HepG2 (cell line): ENCODE measurements at places on chromosomes 7 and 10.

GRCh38 chr10:18340496-18341051 lies 200.3 kb downstream of the CACNB2 start:
- no peak for DNase-seq
- no peak overlapping the region for H3K27ac ChIP-seq

DNA sequence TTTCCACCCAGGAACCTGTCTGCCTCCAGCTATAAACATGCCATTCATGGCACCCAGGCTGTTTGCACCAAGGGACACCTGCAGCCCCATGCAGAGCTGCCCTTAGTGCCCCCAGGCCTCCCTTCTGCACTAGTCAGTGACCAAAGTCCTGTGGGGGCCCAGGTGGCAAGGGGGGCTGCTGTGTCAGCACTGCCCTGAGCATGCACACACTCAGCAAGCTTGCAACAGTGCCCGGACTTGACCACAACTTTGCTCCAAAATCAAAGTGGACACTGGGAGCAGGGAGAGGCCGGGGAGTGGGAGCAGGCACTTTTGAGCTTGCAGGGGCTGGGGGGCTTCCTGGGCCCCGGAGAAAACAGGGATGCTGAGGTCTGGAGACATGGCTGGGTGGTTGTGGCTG lies 192.9 kb upstream of the MBL2 start:
- H3K4me3 ChIP-seq: 0 out of 2 replicates have a peak overlapping the region, but pooled peaks have one; percentile 21
- DNase-seq: peak; percentile 10
- no peaks in the 10 kb centered on the region for H3K36me3 ChIP-seq
- no peak overlapping the region for H3K27ac ChIP-seq
- peaks cover 43% of the 10 kb centered on the region for H3K4me1 ChIP-seq

GRCh38 chr7:71817916-71818315 lies 594.2 kb downstream of the CALN1 start:
- DNase-seq: no peak
- no peak overlapping the region for H3K4me3 ChIP-seq
- no peak overlapping the region for H3K27ac ChIP-seq
- H3K36me3 ChIP-seq: no peaks in the 10 kb centered on the region

DNA sequence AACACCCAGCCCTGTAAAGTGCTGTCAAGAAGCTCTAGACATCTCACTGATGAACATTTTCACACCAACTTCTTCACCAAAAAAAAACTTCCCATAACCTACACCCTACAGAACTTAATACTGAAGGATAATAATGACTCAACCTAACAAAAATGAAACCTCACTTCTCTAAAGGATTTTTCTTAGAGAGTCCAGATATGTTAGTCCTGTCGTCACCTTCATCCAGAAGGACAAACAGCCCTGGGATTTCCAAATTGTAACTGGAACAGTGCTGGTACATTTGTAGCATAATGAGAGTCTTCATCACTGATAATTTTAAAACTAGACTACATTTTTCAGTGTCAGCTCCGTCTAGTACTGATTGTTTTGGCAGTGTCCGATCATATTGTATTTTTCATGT lies 528.6 kb upstream of the CELF2 start:
- no peak overlapping the region for H3K4me3 ChIP-seq
- H3K4me1 ChIP-seq: no peaks in the 10 kb centered on the region
- no peak for DNase-seq
- H3K27me3 ChIP-seq: no peaks in the 10 kb centered on the region
- H3K27ac ChIP-seq: no peak overlapping the region

GRCh38 chr10:91617072-91617609 lies 15.7 kb downstream of the PPP1R3C start:
- no peak overlapping the region for H3K4me3 ChIP-seq

DNA sequence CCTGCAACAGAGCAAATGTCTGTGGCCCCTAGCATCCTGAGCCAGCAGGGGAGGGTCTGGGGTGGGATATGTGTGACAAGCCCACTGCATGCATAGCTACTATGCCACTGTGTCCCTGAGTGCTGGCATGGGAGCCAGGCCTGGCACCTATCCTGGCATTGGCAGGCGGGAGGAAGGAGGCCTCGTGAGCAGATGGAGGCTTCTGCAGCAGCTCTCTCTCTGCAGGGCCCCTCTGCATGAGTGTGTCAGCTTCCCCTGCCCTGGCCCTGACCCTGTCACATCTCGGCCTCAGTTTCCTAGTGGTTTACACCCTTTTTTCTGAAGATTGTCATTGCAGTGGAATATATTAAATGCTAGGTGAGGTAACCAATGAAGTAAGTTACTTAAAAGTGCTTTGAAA lies 13.1 kb upstream of the IMPDH1 start:
- no peak overlapping the region for H3K4me3 ChIP-seq
- H3K36me3 ChIP-seq: no peaks in the 10 kb centered on the region
- no peak for DNase-seq
- peaks cover 50% of the 10 kb centered on the region for H3K4me1 ChIP-seq
- H3K27me3 ChIP-seq: no peaks in the 10 kb centered on the region; the same call in none of the 2 replicates

GRCh38 chr7:136078630-136079029 lies 101.5 kb upstream of the MTPN start:
- no peaks in the 10 kb centered on the region for H3K27me3 ChIP-seq
- no peak overlapping the region for H3K4me3 ChIP-seq
- H3K4me1 ChIP-seq: no peaks in the 10 kb centered on the region
- no peak overlapping the region for H3K27ac ChIP-seq

DNA sequence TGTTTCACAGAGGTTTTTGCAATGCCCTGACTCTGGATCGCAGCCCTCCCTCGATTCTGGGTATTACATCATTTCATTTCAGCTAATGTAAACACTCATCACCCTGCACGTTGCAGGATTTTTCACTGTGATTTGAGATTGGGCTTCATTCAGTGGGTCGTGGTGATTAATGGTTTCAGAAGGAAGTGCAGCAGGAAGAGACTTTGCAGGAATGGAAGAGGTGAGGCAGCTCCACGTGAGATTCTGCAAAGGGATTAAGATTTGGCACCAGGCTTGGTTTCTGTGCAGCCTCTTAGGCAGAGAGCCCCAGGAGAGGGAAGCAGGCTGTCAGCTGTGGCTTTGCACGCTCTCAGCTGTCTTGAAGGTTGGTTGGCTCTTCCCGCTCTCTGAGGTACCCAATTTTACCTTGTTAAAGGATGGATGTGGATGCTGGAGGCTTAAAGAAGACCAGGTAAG lies 95.2 kb downstream of the PLCE1 start:
- no peak overlapping the region for H3K27ac ChIP-seq
- H3K27me3 ChIP-seq: no peaks in the 10 kb centered on the region; the same call in 1 of the 2 replicates
- H3K36me3 ChIP-seq: no peaks in the 10 kb centered on the region
- H3K4me3 ChIP-seq: no peak overlapping the region
- DNase-seq: no peak

GRCh38 chr10:45180946-45181875 lies 134.2 kb downstream of the OR13A1 start:
- no peaks in the 10 kb centered on the region for H3K4me1 ChIP-seq
- no peak overlapping the region for H3K4me3 ChIP-seq
- no peaks in the 10 kb centered on the region; the same call in none of the 2 replicates for H3K27me3 ChIP-seq
- DNase-seq: no peak

DNA sequence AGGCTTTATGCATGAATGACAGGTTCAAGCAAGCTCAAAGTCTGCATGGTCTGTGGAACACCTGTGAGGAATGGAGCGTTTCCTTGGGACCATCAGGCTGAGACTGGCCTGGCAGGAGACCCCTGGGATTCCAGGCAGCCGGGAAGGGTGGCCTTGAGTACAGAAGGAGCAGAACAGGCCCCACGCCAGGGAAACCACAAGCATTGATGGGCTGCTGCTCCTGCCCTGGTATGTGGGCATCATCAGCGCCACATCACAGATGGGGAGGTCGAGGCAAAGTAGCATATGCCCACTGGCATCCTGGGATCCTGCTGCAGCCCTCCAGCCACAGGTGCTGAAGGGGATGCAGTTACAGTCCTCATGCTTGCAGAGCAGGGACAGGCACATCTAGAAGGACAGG lies 40.9 kb downstream of the ANTXRL start:
- DNase-seq: no peak
- H3K27me3 ChIP-seq: no peaks in the 10 kb centered on the region; the same call in 1 of the 2 replicates
- no peak overlapping the region for H3K27ac ChIP-seq
- H3K4me1 ChIP-seq: no peaks in the 10 kb centered on the region
- no peak overlapping the region for H3K4me3 ChIP-seq

GRCh38 chr10:48937796-48938195 lies 1.8 kb downstream of the LRRC18 start:
- no peak for DNase-seq
- H3K36me3 ChIP-seq: no peaks in the 10 kb centered on the region
- H3K27me3 ChIP-seq: peaks cover 4% of the 10 kb centered on the region; the same call in 1 of the 2 replicates
- no peaks in the 10 kb centered on the region for H3K4me1 ChIP-seq
- no peak overlapping the region for H3K27ac ChIP-seq
- H3K4me3 ChIP-seq: no peak overlapping the region

GRCh38 chr10:62732841-62733653 lies 71.5 kb upstream of the ADO start:
- no peak overlapping the region for H3K4me3 ChIP-seq
- no peaks in the 10 kb centered on the region for H3K4me1 ChIP-seq
- H3K36me3 ChIP-seq: no peaks in the 10 kb centered on the region
- no peaks in the 10 kb centered on the region for H3K27me3 ChIP-seq
- H3K27ac ChIP-seq: no peak overlapping the region

GRCh38 chr10:95616446-95616845 lies 40.1 kb downstream of the ALDH18A1 start:
- DNase-seq: no peak
- peaks cover 30% of the 10 kb centered on the region for H3K4me1 ChIP-seq
- H3K27me3 ChIP-seq: no peaks in the 10 kb centered on the region
- H3K27ac ChIP-seq: no peak overlapping the region
- H3K4me3 ChIP-seq: no peak overlapping the region
- H3K36me3 ChIP-seq: peaks cover 82% of the 10 kb centered on the region

DNA sequence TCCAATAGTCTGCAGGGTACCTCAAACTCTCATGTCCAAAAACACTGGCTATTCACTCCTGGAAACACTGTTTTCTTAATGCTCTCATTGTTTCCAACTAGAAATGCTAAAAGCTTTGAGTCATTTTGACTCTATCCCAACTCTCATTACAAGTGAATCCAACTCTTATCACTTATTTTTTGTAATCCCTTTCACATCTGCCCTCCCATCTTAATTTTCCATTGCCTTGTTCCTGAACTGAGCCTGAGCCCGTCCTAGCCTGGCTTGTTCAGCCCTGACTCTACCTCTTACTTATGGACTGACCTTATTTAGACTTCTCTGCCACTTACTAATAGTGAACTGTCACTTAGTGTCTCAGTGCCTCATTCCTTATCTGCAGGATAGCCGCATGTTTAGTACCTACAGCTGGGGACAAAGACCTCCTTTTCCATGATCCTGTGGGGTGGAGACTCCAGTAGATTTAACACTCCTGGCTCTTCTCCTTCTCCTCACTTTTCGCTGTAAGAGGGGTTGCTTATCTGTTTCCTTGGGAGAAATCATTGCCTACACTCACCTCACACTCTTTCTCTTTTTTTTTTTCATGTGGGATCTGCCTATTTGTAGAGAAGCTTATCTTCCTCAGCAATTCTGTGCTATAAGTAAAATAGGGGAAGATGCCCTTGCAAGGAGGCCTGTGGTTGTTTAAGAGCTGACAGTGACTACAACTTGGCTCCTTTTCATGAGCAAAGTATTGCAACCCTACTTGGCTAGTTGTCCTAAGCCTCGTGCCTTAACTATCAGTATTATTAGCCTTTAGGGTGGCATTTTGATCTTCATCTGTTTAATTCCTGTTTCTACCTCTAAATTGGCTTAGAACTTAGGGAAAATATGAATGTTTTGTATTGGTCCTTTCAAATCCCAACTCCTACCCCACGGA lies 56.4 kb downstream of the SLC16A12 start:
- no peak overlapping the region for H3K4me3 ChIP-seq
- peaks cover 42% of the 10 kb centered on the region for H3K4me1 ChIP-seq
- no peaks in the 10 kb centered on the region for H3K36me3 ChIP-seq
- H3K27ac ChIP-seq: no peak overlapping the region
- DNase-seq: no peak

DNA sequence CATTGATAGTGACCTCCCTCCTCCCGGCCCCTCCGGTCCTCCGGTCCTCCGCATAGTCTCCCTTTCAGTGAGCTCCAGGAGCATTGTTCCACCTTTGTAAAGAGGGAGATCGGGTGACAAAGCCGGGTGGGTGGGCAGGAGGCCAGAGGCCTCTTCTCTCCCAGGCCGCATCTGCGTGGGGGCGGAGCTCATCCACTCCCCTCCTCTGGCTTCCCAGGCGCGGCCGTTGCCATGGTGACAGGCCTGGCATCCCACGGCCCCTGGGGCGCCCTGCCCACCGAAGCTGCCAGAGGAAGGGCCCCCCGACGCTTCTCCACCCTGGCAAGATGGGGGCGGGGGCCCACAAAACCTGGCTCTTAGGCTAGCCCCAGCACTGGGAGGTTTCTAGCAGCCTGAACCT lies 4.4 kb upstream of the FZD9 start:
- DNase-seq: no peak
- H3K36me3 ChIP-seq: no peaks in the 10 kb centered on the region
- H3K27ac ChIP-seq: no peak overlapping the region
- peaks cover 58% of the 10 kb centered on the region for H3K4me1 ChIP-seq
- no peaks in the 10 kb centered on the region for H3K27me3 ChIP-seq

DNA sequence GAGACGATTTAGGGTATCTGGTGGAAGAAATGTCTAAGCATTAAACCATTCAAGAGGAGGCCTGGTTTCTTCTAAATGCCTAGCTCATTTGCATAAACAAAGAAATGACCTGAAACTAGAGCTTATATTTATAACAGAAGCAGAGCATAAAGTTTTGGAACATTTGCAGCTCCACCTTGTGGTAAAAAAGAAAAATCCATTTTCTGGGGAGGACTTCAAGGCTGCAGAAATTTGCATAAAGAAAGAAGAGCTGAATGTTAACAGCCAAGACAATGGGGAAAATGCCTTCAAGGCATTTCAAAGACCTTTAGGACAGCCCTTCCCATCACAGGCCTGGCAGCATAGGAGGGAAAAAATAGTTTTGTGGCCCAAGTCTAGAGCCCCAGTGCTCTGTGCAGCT lies 362.0 kb downstream of the ZNF248 start:
- no peak overlapping the region for H3K4me3 ChIP-seq
- DNase-seq: no peak
- no peaks in the 10 kb centered on the region for H3K27me3 ChIP-seq

GRCh38 chr10:6144406-6145165 lies 55.8 kb downstream of the RBM17 start:
- H3K27ac ChIP-seq: no peak overlapping the region
- H3K4me1 ChIP-seq: peaks cover 45% of the 10 kb centered on the region
- no peaks in the 10 kb centered on the region for H3K36me3 ChIP-seq
- peak overlapping the region; percentile 51 for H3K4me3 ChIP-seq

GRCh38 chr10:78876449-78876848 lies 192.3 kb upstream of the ZMIZ1 start:
- DNase-seq: no peak
- H3K4me1 ChIP-seq: no peaks in the 10 kb centered on the region
- no peak overlapping the region for H3K4me3 ChIP-seq
- H3K36me3 ChIP-seq: no peaks in the 10 kb centered on the region
- H3K27me3 ChIP-seq: peaks cover 13% of the 10 kb centered on the region; the same call in 1 of the 3 replicates

GRCh38 chr7:138066954-138067394 lies 9.3 kb upstream of the AKR1D1 start:
- DNase-seq: peak; percentile 85
- H3K4me1 ChIP-seq: peaks cover 78% of the 10 kb centered on the region
- no peaks in the 10 kb centered on the region for H3K36me3 ChIP-seq
- H3K27ac ChIP-seq: peak overlapping the region; percentile 80
- H3K4me3 ChIP-seq: no peak overlapping the region

- no peaks in the 10 kb centered on the region; the same call in 1 of the 2 replicates for H3K36me3 ChIP-seq
- no peaks in the 10 kb centered on the region for H3K27me3 ChIP-seq
- DNase-seq: no peak
- no peak overlapping the region for H3K4me3 ChIP-seq
- peaks cover 24% of the 10 kb centered on the region for H3K4me1 ChIP-seq
These were observed 103.8 kb downstream of the NKX6-2 start for GRCh38 chr10:132681858-132682755.
